ENCODE measurements at places on chromosomes 3 and 15.

GRCh38 chr15:63243101-63243500, 34.3 kb upstream of the APH1B start:
- no peak for DNase-seq

GRCh38 chr3:94862703-94863102, 799.8 kb downstream of the NSUN3 start:
- no peak for DNase-seq

GRCh38 chr3:30475809-30476178, 130.6 kb upstream of the TGFBR2 start:
- DNase-seq = no peak

DNA sequence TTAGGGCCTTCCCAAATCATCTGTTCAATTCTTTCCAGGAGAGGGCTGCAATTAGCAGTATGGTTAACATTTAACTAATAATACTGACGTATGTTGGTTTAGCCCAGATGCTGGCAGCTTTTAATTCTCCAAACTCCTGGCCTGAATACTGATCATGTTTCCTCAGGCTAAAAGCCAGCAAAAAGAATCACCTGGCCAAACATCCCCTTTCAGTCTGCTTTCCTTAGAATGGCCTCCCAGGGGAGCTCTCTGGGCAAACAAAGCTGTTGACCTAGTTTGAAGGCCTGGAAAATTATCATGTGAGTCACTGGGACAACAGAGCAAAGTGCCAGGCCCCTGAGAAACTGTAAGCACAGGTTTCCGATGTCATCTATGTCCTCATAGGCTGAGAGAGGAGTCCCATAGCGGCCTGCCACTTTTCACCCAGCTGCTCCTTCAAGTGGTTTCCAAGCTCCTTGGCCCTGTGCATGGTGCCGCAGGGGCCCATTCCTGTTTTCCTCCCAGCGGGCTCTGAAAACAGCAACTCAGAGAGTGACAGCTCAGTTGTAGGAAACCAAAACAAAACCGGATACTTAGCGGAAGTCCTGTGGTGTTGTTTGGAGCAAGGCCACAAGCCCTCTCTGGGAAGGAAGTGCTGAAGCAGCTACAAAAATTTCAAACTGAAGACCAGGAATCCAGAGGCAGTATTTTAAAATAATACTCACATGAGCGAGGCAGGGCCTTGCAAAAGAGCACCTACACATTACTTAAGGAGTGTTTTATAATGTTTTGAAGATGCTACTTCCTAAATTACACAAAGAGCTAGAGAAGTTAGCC, 36.5 kb upstream of the RAB11A start:
- DNase-seq = peak; percentile 51

GRCh38 chr3:151093905-151094304, 8.4 kb downstream of the MED12L start:
- DNase-seq = no peak

- DNase-seq = no peak
These were observed 27.2 kb downstream of the GRIP2 start for GRCh38 chr3:14512942-14513327.

DNA sequence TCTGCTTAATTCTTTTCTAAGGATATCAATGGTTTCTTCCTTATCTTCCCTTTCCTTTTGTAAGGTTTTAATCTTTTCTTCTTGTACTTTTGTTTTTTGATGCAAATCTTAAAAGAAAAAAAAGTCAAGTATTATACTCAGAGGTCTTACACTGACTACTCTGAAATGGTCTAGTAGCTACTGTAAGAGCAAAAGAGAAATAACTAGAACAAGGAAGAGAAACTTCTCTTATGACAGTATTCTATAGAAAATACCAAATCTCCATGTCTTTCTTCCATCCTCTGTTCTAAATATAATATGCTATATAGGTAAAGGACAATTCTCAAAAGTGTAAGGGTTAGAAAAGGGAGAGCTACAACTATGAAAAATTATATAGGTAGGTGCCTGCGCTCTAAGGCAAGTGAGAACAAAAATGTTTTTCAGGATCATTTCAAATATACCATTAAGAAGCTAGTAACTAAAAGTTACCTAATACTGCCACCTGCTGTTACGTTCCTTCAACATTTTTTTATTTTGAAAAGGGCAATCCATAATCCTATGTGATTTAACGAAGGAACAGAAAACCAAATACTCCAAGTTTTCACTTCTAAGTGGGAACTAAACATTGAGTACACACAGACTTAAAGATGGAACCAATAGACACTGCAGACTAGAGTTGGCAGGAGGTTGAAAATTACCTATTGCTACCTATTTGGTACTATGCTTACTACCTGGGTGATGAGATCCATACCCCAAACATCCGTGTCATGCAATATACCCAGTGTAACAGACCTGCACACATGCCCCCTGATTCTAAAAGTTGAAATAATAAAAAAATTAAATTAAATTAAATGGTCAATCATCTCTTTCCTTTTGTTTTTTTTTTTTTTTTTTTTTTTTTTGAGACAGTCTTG, 36.7 kb downstream of the CIP2A start:
- DNase-seq = no peak

DNA sequence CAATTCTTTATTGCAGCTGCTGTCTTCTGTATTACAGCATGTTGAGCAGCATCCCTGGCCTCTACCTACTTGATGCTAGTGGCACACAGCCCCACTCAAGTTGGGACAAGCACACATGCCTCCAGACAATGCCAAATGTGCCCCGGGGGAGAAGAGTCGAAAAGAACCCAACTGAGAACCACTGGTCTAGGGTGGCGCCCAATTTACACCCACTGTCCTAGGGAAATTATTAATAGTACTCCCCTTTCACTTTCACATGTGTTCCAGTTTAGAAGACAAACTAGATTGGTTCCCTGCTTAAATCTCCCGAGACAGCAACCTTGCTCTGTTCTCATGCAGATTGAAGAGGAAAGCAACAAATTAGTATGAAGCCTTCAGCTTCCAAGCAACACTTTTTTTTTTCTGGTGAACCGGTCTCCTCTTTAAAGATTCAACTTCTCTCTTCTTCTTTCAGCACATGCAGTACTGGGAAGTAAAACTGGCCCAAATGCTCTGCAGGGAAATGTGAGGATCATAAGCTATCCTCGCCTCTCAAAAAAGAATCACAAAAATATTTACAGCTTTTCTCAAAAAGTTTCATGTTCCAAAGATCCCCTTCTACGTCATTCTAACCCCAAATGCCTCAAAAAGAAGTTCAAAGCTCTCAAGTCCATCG, 823.9 kb upstream of the CFAP20DC start:
- no peak for DNase-seq

DNA sequence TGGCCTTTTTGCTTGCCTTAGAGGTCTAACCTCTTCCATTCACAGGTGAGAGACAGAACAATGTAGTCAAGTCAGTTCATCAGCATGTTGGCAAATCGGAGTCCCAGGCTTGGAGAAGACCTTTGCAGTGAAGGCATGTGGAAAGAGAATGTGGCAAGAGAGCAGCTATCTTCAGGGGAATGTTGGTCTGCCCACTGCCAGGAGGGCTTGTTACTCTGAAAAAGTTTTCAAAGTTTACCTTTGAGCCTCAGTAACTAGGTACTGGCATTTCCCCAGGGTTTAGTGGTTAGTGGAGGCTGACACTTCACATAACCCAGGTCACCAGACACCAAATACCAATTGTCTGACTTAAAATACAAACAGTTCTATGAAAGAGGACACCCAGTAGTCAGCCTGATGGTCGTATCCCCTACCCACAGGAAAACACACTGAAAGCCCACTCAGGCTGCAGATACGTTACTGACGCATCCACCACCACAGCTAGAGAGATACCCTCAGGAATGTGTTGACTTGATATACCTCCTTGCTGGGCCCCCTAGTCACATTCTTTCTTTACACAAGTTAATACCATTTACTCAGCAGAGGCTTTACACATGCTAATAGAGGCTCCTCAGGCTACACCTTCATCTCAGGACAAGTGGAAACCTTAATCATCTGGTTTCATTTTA, 9.7 kb upstream of the ARID3B start:
- no peak for DNase-seq

DNA sequence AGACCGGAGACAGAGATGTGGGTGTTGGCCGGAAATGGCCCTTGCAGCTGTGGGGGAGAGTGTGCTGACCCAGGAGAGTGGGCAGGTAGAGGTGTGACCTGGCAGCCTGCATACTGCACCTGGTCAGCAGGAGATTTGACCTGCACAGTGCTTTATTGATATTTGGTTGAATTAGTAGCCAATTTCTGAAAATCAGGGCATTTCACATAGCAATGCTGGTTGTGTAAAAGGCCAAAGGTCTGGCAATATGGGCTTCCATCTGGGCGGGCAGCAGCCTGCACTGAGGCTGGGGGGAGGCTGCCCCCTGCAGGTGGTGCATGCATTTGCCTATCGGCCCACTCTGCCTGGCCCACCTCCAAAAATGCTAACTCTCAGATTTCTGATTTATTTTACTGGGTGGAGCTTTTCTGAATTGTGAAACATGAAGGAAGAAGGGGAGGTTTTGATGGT, 9.4 kb upstream of the MGLL start:
- DNase-seq = peak; percentile 7

DNA sequence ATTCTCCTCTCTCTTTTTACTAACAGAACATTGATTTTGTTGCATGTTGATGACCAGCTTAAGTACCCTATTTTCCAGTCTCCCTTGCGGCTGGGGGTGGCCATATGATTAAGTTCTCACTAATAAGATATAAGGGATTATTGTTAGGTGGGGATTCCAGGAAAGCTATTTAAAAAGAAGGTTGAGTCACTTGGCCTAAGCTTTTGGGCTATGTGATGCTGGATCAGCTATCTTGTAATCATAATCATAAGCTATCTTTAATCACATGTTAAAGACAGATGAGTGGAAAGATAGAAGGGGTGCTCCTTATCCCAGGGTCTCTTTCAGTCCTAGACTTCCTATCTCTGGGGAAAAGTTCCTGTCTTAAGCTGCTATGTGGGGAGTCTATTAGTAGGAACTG, 59.9 kb downstream of the CGNL1 start:
- DNase-seq = no peak

DNA sequence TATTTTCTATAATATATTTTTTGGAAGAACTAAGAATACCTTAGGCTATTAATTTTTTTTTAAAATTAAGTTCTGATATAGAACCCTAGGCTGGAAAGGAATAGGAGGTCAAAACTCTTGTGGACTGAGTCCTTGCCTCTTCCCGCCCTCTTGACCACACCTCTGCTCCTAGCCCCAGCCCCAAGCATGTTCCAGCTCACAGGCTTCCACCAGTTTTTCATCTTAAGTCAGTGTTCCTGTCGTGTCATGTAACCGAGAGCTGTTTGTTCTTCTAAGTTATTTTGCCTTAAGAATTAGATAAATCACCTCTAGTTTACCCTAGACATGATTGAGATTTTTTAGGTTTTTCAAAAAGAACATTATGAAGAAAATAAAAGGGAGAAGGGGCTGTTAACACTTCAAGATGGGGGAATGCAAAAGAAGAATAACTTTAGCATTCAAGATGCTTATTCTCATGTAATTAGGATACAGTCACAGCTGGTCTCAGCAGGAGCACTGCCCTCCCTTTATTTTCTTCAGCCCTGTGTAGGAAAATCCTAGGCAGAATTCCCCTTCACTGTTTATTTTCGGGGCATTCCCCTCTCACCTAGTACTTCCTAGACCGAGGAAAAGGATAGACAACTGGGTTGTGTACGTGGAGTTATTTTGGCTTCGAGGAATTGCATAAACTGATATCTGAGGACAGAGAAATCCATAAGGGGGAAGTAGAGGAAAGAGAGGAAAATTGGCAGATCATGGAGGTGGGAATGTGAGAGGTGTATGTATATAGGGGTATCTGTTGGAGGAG, 110.2 kb downstream of the CMSS1 start:
- DNase-seq = no peak

DNA sequence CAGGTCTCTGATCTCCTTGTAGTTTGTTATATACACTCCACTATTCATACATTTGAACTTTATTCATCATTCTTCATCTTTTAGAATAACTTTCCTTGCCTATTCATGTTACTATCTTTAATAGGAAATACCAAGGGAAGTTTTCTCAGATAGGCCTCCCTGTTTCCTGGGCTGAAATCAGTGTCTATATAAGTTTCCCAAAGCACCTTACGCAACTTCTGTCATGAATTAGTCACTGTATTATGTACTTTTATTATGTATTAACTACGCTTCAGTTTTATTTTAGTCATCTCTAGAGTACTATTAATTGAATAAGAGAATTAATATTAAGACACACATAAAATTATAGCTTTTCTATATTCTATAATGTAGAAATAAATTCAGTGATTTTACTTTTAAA, 1481.5 kb downstream of the OTOL1 start:
- DNase-seq = no peak

GRCh38 chr15:66461917-66462316, 35.6 kb downstream of the SNAPC5 start:
- DNase-seq = no peak

GRCh38 chr15:55250392-55250791, 39.2 kb downstream of the RAB27A start:
- no peak for DNase-seq

GRCh38 chr3:49217688-49218470, 46.5 kb downstream of the KLHDC8B start:
- DNase-seq = no peak

GRCh38 chr3:61922118-61922517, 360.7 kb downstream of the PTPRG start:
- no peak for DNase-seq

- DNase-seq = no peak
These were observed 56.3 kb downstream of the OSBPL10 start for GRCh38 chr3:31924610-31925270.

DNA sequence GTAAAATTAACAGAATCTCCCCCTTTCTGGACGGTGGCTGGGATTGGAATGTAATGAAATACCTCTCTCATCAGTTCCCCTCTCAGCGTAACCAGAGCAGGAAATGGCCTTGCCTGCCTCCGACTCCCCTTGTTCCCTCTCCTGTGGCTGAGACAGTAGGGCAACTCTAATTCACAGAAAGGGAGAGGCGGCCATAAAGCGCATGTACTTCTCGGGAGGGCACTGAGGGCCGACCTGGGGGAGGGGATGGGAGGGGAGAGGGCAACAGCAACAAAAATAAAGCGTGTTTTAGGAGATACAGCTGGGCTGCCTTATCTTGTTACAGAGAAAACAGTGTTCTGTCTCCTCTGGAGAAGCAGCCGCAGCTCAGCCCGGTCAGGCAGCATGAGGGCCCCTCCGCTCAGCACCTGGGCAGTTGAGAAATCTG, 783.3 kb upstream of the ARRDC4 start:
- no peak for DNase-seq
